CD8-positive, alpha-beta T cell (primary cell): ENCODE measurements at places on chromosomes 11 and 22. TPM values are rescaled to one million over a fixed set of nuclear protein-coding genes. Genes with fewer than 3 reads are reported as not detected.

DNA sequence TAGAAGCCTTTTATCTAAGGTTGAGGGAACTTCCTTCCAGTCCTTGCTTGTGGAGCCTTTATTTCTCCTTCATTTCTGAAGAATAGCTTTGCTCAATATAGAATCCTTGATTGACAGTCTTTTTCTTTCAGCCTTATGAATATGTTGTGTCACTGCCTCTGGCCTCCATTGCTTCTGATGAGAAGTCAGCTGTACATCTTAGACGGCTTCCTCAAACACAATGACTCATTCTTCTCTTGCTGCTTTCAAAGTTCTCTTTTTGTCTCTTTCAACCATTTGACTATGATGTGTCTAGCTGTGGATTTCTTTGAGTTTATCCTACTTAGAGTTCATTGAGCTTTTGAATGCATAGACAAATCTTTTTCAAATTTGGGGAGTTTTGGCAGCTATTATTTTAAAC is 893.2 kb downstream of the BRD1 start:
- DNase-seq, result no peak

DNA sequence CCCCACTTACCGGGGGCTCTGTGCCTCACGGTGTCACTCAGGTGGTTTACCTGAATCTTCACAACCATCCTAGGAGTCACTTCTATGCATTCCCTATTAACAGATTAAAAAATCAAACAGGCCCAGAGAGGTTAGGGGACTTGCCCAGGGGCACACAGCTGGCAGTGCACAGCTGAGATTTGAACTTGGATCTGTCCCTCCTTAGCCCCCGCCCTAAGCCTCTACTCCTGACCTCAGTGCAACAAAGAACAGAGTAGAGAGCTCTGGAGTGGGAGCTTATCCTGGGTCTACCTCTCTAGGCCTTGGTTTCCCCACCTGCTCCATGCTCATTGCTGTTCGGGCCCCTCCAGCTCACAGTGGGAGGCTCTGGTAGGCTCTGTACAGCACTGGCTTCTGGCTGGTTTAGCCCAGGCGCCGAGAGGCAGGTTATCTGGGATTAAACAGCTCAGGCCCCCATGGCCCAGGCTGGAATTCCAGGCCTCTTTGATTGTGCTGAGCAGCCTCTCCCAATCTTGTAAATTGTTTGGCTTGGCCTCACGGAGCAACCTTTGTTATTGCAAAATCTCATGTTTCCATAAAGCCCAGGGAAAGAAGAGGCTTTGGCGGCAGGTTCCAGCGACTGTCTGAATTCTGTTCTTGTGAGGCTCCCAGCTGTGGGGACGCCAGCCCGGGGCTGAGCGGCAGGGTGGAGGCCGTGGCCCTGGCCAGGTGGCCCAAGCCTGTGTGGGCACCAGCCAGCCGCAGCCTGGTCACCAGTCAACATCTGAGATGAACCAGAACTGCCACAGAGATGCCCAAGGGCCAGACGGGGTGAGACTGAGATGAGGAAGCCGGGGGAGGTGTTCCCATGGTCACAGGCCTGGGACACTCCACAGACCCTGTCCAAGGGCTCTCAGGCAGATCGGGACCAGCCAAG is 28.9 kb upstream of the SHISAL1 start:
- no peak for DNase-seq

Gene SLC22A24
- not detected for total RNA-seq

DNA sequence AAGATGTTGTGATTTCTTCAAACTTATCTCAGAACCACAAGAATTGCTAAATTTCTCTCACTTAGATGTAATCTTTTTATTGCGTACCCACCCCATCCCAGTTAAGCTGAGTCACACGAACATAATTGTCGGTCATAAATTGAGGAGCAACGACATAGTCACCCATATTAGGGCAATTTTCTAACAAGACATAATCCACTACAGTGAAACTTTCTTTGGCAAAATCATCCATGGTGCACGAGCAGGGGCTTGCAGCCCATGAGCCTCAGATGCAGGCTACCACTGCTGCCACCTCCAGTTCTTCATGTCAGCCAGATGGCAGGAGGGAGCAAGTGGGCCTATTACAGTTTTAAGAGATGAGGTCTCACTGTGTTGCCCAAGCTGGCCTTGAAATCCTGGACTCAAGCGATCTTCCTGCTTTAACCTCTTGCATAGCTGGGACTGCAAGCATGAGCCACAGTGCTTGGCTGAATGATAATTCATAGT is 70.3 kb upstream of the GRK2 start:
- no peak for DNase-seq

DNA sequence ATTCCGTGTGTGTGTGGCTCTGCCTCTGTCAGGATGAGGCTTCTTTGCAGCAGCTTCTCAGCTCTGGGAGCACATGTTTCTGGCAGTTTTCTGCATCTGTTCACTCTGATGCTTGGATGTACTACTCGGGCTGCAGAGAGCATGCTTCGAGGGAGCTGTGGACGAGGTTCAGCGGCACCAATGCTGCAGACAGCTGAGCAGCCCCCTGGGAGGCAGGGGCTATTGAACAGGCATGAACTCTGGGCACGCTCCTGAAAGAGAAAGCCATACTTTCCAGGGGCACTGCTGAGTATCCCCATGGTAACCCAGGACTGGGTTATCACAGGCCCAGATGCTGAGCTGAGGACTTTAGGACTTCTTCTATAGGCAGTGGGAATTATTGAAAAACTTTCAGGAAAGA is 33.8 kb downstream of the ADAMTS8 start:
- DNase-seq, result no peak

Gene MMP10
- not detected for total RNA-seq

Gene CYB561A3
- 28.1 TPM for total RNA-seq

DNA sequence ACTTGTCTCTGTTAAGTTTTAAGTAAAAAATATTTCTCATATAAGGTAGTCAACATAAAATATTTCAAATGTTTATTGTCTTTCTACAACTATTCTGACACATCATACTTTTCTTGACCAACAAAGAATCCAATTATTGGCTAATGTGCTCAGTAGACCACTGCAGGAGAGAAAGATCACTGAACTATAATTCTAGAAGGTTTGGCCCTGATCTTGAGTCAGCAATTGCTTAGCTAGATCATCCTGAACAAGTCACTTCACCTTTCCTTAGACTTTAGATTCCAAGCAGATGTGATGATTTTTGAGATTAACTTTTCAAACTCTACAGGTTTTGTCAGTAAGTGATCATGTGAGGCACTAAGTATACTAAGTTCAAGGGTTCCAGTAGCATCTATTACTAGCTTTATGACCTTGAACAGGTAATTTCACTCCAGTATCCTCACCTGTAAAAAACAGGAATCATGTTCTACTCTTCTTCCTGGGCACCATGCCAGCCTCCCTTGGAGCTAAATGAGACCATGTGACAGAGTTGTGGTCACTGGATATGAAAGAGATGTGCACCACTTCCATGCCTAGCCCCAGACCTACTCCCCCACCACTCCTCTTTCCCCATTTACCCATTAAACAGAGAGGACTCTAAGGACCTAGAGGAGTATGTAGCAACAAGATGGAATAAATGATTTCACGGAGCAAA is 17.3 kb downstream of the PGM2L1 start:
- DNase-seq, result no peak

Gene OR5A2
- not detected for total RNA-seq

DNA sequence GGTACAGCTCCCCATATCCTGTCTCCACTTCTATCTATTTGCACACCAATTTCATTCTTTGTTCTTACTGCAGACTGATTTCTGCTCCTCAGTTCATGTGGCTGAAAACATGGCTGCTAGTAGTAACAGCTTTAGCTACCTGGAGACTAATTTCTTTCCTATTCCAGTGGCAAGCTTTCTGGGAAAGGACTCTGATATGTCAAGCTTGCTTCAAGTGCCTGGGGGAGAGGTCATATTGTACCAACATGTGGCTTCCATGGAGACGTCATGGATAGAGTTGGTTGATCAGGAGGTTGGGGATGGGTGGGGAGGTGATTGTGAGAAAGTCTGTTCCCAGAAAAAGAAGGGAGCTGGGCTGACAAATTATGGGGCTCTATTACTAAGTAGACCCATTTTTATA is 44.9 kb downstream of the ADM start:
- DNase-seq, result no peak
